ENCODE measurements at places on chromosomes 2 and 18. TPM values are rescaled to one million over a fixed set of nuclear protein-coding genes. Genes with fewer than 3 reads are reported as not detected.

SERPINB13 gene
- total RNA-seq = not detected

SFTPB gene
- total RNA-seq = 14,872 TPM

AMER3 gene
- total RNA-seq = not detected

KCNF1 gene
- total RNA-seq = 0.17 TPM

SERPINB12 gene
- not detected for total RNA-seq

PLCL1 gene
- total RNA-seq = 7.7 TPM

HNRNPA3 gene
- total RNA-seq = 139 TPM

RNF125 gene
- 6.5 TPM for total RNA-seq

PCBP1 gene
- 337 TPM for total RNA-seq

TMEM163 gene
- 34.6 TPM for total RNA-seq

ANKRD23 gene
- total RNA-seq = 1.7 TPM

RNF144A gene
- 16.0 TPM for total RNA-seq

C1GALT1C1L gene
- 0.35 TPM for total RNA-seq

Measured in upper lobe of right lung (tissue), 1 donor.